Fibroblast of lung (primary cell): ENCODE measurements at places on chromosomes 2 and 18. TPM values are rescaled to one million over a fixed set of nuclear protein-coding genes. Genes with fewer than 3 reads are reported as not detected.

Gene CHRNG
- not detected in 2 replicates for total RNA-seq

Gene NGEF
- total RNA-seq = under 0.01 TPM in 1 of 2 replicates, not detected in the other

Gene AAMP
- total RNA-seq = 110 and 139 TPM in 2 replicates

Gene CYP27C1
- not detected in 2 replicates for total RNA-seq

Gene FNDC4
- 12.8 and 18.3 TPM in 2 replicates for total RNA-seq

Gene NLRC4
- total RNA-seq = not detected in 2 replicates

Gene ZNF514
- total RNA-seq = 14.2 and 15.4 TPM in 2 replicates

DNA sequence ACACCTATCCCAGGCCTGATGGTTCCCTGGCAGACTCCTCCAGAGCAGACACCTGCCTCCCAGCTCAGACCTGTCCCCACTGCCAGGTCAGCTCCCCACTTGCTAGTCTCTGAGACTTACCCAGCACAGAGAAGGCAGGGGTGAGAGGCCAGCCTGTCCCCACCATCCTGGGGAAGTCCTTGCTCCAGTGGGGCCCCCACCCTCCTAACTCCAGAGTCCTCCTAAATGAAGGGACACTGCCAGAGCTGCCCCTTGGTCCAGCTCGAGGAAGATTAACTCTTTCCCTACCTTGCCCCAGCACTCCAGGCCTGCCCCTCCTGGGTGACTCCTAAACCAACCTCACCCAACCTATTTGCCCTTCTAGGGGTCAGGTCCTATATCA is 30.4 kb upstream of the TNS1 start:
- no peak for DNase-seq
- H3K36me3 ChIP-seq = no peaks in the 10 kb centered on the region
- H3K4me1 ChIP-seq = no peaks in the 10 kb centered on the region
- H3K4me3 ChIP-seq = no peak overlapping the region

DNA sequence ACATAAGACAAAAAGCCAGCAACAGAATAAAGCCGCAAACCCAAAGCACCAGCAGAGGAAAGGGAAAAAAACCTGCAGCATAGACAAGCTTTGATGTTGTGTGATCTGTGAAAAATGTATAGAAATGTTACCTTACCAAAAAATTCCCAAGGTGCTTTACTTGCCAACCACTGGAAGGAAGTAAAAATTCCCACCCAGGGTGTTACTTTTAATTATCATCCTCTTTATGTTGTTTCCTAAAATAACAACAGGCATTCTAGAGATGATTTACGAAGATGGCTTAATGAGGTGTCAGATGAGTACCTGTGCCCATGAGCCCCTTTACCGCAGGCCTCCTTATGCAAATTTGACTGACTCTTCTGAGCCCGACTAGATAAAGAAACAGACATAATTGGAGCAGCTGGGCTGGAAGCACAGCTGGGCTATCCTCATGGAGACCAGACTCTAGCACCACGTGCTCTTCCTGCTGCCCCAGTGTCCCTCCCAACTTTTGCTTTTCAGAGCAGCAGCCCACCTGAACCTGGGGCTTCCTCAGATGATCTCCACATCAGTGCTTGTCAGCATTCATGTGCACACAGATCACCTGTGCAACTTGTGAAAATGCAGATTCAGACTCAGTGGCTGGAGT is 41.5 kb downstream of the SRSF7 start:
- no peak overlapping the region for H3K4me3 ChIP-seq
- no peaks in the 10 kb centered on the region for H3K27me3 ChIP-seq
- no peaks in the 10 kb centered on the region for H3K4me1 ChIP-seq
- H3K27ac ChIP-seq = no peak overlapping the region
- H3K36me3 ChIP-seq = no peaks in the 10 kb centered on the region

- H3K36me3 ChIP-seq = no peaks in the 10 kb centered on the region
- peak; percentile 11 for DNase-seq
- no peaks in the 10 kb centered on the region for H3K27me3 ChIP-seq
- H3K27ac ChIP-seq = no peak overlapping the region
Measured at GRCh38 chr18:21369146-21369545, 127.1 kb downstream of the GREB1L start.

- H3K27ac ChIP-seq = no peak overlapping the region
- H3K36me3 ChIP-seq = no peaks in the 10 kb centered on the region
- no peak overlapping the region for H3K4me3 ChIP-seq
- H3K27me3 ChIP-seq = no peaks in the 10 kb centered on the region
Measured at GRCh38 chr18:79139206-79139605, 70.0 kb downstream of the ATP9B start.

DNA sequence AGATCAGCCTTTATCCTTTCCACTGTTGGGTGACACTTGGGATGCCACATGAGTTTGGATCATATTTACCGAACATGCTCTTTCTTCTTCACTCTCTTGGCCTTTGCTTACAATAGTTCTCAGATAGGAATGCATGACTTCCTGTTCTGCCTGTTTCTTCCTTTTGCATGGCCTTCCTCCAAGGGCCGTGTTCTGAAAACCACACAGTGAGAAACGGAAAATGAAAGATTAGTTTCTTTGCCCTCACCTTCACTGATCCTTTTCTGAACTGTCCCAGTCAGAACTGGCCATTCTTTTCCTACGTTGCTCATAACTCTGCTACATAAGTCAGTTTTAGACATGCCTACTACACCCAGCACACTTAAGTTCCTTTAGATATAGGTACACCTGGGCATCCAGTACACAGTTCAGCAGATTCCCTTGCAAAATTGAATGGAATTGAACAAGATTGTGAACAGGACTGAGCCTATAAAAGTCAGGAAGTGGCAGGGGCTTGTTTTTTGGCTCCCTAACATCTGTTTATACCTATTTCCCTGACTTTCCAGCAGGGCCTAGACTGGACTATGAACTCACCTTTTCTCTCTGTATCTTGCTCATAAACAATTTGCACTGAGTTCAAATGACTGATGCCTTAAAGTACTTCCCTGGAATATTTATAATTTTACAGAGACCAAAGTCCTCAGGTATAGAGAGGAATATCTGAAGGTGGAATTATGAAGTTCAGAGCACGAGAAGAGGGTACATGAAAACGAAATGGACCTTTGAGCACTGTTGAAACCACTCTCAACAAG is 186.4 kb upstream of the ST6GAL2 start:
- H3K4me3 ChIP-seq = no peak overlapping the region
- no peak for DNase-seq
- H3K27me3 ChIP-seq = no peaks in the 10 kb centered on the region

DNA sequence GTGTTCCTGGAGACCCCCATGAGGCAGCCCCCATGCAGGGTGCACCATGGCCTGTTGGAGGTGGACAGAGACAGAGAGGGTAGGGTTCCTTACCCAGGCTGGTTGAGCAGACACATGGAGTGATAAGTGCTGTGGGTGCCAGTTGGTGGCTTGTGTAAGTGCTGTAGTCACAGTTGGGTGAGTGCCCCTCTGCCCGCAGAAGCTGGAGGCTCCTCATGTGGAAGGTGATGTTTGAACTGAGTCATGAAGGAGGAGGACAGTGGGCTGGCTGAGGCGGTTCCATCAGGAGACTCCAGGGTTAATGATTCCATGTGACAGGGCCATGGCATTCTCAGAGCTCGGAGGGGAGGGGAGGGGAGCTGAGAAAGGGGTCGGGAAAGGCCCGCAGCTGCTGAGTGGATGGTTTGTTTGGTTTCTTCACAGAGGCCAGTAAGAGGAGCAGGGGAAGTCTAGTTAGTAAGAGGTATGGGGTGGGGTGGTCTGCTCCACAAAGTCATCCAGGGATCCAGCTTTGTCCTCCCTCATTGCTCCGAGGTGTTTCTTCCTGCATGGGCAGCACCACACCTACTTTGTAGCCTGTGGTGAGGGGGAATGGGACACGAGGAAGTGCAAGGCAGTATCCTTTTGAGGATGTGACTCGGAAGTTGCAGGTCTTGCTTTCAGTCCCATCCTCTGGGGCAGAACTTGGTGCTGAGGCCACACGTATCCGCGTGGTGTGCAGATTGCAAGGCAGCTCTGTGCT is 13.6 kb downstream of the IMPA2 start:
- H3K36me3 ChIP-seq = no peaks in the 10 kb centered on the region
- DNase-seq = peak; percentile 49
- H3K4me1 ChIP-seq = peaks cover 4% of the 10 kb centered on the region
- H3K4me3 ChIP-seq = no peak overlapping the region
- H3K27me3 ChIP-seq = no peaks in the 10 kb centered on the region

- no peaks in the 10 kb centered on the region for H3K4me1 ChIP-seq
- no peak overlapping the region for H3K4me3 ChIP-seq
- no peak overlapping the region for H3K27ac ChIP-seq
Measured at GRCh38 chr2:173311844-173312606, 42.6 kb upstream of the CDCA7 start.

DNA sequence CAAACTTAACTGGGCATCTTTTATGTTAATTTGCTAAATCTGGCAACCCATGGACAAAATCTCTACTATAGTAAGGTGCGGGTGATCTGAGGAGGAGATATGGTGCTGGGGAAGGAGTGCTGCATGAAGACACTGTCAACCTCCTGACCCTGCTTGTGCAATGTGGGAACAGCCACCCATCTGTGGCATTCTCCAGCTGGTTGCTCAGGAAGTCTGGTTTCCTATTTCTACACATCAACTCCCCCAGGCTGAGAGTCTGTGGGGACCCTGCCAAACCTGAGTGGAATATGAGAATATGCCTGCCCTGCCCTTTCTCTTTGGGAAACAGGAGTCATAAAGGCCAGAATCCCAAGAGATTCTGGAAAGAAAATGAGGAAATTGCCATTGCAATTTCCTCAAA is 60.1 kb upstream of the PAX3 start:
- H3K36me3 ChIP-seq = no peaks in the 10 kb centered on the region
- H3K27ac ChIP-seq = no peak overlapping the region
- H3K27me3 ChIP-seq = no peaks in the 10 kb centered on the region

- peak; percentile 78 for DNase-seq
- peak overlapping the region; percentile 100 for H3K27ac ChIP-seq
Measured at GRCh38 chr18:2570772-2571199, 519 bp downstream of the METTL4 start.

GRCh38 chr2:71611781-71612527 is 158.6 kb downstream of the DYSF start:
- H3K27me3 ChIP-seq = peaks cover 2% of the 10 kb centered on the region
- DNase-seq = no peak
- no peak overlapping the region for H3K4me3 ChIP-seq
- no peaks in the 10 kb centered on the region for H3K36me3 ChIP-seq
- H3K27ac ChIP-seq = no peak overlapping the region

DNA sequence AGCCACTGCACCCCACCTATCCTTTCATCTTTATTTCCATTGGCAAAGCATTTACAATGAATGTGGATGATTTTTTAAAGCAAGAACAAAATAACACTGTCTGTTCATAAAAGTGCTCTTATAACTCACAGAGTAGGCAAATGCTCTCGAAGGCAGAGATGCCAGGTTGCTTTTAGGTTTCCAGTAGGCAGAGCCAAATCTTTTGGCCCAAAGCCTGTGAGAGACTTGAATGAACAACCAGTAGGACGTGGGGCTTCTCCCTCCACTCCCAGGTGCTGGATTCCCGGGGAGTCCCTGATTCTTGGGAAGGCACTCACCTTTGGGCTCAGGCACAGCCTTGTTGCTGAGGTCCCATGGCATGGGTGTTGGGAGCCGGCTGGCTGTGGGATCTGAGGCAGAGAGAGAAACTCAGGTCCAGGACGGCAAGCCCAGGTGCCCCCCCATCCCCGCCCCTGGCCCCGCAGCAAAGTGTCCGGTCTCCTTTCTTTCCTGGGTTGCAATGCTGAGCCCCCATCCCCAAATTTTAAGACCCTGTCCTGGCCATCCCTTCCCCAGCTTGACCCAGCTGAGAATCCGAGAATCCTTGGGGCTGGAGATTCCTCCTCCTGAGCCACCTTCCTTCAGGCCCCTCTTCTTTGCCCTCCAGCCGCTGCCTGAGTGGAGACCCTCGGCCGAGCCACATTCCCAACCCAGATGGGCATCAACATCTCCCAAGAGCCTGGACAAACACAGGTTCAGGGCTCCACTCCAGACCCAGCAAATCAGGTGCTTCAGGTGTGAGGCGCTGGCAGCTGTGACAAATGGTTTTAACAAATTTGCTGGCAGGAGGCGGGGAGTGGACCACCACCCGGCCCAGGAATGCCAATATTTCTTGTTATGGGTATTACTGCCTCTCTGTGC is 5.8 kb downstream of the NEURL3 start:
- peaks cover 43% of the 10 kb centered on the region for H3K27me3 ChIP-seq
- no peaks in the 10 kb centered on the region for H3K4me1 ChIP-seq
- H3K27ac ChIP-seq = no peak overlapping the region

DNA sequence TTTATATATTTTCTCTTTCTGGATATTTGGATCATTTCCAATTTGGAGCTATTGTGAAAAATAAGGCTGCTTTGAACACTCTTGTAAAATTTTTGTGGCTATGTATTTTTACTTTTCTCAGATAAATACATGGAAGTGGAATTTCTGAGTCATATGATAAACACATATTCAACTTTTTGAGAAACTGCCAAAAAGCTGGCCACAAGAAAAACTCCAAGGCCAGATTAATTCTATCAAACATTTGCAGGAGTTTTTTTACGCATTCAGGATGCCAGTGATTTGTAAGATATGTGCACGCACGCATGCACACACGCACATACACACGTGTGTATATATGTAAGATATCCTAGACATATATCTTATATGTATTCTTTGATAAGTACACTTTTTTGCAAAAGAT is 477.5 kb upstream of the SPHKAP start:
- no peaks in the 10 kb centered on the region for H3K36me3 ChIP-seq
- no peak overlapping the region for H3K4me3 ChIP-seq
- no peak overlapping the region for H3K27ac ChIP-seq

DNA sequence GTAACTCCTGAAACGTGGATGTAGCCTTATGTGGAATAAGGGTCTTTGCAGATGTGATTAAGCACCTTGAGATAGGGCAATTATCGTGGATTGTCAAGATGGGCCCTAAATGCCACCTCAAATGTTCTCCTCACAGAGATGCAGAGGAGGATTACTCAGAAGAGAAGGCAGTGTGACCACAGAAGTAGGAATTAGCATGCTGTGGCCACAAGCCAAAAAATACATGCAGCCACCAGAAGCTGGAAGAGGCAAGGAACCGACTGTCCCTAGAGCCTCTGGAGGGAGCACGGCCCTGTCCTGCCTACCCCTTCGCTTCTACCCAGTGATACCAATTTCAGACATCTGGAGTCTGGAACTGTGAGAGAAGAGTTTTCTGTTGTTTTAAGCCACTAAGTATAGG is 47.3 kb upstream of the MGAT5 start:
- H3K4me3 ChIP-seq = no peak overlapping the region
- no peaks in the 10 kb centered on the region for H3K27me3 ChIP-seq
- no peak overlapping the region for H3K27ac ChIP-seq
- peak; percentile 78 for DNase-seq
- peaks cover 11% of the 10 kb centered on the region for H3K4me1 ChIP-seq
- H3K36me3 ChIP-seq = no peaks in the 10 kb centered on the region
